ENCODE measurements at places on chromosomes 7 and 10. TPM values are rescaled to one million over a fixed set of nuclear protein-coding genes. Genes with fewer than 3 reads are reported as not detected.

DNA sequence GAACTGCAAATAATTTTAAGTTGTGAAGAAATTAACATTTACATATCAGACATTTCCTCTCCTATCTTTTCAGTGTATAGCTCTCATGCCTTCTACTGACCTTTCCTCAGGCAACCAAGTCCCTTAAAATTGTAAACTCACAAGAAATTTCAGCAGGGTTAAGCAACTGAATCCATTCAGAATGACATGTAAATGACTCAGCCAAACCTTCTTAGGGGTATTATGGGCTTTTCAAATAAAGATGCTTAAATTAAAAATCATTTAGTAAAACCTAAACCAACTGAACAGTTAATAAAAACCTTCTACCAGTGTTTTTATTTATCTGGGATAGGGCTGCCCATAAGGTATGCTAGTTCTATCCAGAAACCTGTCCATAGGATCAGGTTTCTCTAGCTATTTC is 20.7 kb downstream of the WAPL start:
- no peak for DNase-seq

GRCh38 chr7:88140947-88141346 is 78.9 kb downstream of the SRI start:
- DNase-seq: no peak

GRCh38 chr7:77786741-77787140 is 11.5 kb downstream of the TMEM60 start:
- DNase-seq: no peak

- DNase-seq: peak; percentile 78
Measured at GRCh38 chr7:81684514-81685269, 85.2 kb downstream of the HGF start.

DNA sequence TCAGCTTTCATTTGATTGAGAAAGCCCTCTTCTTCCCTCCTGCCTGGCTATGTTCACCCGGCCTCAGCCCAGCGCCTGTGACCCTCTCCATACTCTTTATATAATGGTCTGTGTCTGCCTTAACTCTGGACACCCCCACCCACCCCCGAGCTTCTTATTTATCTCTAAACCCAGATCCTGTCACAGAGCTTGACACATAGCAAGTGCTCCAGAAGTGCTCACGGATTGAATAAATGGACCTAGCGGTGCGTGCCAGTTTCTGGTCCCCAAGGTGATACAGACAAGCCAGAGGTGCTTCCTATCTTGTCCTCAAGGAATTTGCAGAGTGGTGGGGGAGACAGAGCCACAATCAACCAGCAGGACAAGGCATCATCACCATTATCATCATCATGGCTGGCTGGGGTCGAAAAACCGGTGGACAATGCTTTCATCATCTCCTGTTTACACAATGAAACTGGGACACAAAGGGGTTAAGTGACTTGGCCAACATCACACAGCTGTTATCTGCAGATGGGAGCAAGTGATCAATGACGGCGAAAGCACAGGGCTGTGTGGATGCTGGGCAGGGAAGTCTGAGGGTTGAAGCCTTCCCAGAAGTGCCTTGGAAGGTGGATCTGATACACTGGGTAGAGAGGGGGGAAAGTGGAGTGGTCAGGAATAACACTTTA is 2.2 kb upstream of the LOXL4 start:
- DNase-seq: peak; percentile 45

DNA sequence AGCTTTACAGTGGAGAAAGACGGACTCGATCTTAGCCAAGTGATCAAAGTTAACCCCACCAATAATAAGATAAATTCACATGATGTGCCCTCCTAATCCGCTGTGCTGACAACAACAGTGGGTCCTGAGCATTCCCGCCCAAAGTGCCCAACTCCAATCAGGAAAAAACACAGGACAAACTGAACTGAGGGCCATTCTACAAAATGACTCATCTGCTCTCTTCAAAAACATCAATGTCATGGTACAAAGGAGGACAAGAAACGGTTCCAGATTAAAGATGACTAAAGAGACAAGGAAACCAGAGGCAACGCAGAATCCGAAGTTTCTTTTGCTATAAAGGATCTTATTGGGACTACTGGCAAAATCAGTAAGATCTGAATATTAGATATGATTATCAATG is 79.4 kb downstream of the CTBP2 start:
- DNase-seq: peak; percentile 56

DNA sequence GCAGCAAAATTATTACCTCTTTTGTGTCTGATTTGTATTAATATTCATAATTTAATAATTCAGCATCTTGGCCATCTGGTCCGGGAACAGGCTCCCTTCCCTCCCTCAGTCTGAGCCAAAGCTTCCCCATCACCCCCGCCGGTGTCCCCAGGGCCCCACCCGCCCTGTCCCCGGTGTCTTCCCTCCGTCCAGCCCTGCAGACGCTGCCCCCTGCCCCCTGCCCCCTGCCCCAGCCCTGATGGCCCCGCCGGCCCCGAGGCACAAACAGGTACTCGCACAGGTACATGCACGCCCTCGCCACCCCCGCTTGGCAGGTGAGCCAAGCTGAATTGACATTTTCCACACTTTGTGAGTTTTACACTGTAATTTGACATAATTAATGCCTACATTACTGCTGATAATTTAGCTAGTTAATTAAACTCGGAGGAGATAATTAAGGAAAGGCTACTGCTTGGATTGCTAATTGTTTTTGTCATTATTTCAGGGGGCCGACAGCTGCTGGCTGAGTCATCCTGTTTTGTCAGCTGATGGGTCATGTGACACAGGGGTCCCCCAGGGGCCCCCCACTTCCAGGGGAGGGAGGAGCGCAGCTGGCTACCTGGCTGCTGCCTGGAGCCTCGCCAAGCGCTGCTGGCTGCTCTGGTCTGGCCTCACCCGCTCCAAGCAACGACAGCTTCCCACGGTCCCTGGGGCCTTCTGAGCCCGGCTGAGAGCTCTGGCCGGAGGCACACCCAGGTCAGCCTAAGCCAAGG is 36.6 kb downstream of the MICALL2 start:
- DNase-seq: no peak

DNA sequence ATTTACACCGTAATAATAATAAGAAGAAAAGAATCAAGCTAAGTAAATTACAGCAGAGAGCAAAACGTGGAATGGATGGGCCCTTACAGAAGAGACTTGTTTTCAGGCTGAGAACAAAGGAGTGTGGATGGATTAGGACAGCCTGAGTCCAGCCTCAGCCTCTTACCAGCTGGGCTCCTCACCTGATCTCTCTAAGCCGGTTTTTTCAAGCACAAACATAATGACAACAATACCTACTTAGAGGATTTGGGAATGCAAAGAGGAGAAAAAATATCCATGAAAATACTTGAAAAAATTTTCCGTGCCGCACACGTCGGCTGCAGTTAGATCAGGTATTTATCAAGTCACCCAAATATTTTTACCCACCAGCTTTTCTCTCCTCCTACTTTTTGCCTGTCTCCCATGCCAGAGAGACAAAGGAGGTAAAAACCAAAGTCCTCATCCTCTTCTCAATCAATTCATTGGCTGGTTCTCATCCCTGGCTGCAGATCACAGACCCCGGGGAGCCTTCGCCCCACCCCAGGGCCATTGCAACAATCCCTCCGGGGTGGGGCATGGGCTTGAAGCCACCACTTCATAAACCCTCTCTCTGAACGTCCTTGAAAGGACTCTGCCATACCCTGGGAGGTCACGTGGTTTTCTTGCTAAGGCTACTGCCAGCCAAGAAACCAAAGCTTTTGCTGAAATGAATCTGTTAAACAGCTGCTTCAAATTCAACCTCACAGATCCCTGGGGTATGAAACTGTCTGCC is 29.7 kb upstream of the GTF2I start:
- DNase-seq: no peak

- DNase-seq: no peak
Measured at GRCh38 chr7:26468625-26469024, 177.0 kb downstream of the SNX10 start.

DNA sequence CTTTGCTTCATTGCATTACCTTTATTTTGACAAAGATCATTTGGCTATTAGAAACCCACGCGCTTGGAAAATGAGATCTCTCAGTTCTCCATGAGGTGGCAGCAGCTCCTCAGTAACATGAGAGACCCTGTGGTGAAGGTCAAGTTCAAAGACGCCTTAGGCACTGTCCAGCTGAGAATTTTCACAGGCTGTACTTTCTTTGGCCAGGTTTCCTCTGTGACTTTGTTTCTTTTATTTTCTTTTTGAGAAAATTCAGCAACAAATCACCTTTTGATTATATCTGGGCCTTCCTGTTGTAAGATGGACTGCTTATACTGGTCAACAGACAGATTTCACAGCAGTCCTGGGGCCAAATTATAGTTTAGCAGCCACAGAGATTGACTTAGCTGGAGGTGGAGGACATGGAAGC is 54.5 kb downstream of the RAB18 start:
- peak; percentile 41 for DNase-seq

GRCh38 chr10:98415731-98416119 is 743 bp upstream of the PYROXD2 start:
- DNase-seq: no peak

GRCh38 chr10:113476673-113477072 is 76.2 kb upstream of the HABP2 start:
- no peak for DNase-seq

GRCh38 chr10:93363891-93364648 is 118.1 kb downstream of the MYOF start:
- DNase-seq: peak; percentile 55

- no peak for DNase-seq
Measured at GRCh38 chr7:141167381-141167964, 93.6 kb downstream of the TMEM178B start.

- no peak for DNase-seq
Measured at GRCh38 chr10:70465278-70465677, 13.3 kb upstream of the PALD1 start.

DNA sequence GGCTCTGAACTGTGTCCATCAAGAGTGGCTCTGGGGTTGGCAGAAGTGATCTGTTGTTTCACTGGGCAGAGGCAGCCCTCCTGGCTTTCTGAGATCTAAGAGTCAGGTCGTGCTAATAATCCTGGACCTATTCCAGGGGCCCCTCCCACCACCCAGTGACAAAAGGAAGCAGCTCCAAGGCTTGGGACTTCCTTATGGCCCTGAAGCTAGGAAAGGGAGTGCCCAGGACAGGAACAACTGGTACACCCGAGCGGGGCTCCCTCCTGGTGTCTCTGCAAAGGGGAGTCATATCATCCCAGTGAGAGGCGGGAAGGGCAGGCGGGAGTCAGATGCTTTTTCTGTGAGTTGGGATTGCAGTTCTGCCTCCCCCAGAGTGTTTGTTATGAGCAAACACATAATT is 32.3 kb downstream of the RPS24 start:
- no peak for DNase-seq

DNA sequence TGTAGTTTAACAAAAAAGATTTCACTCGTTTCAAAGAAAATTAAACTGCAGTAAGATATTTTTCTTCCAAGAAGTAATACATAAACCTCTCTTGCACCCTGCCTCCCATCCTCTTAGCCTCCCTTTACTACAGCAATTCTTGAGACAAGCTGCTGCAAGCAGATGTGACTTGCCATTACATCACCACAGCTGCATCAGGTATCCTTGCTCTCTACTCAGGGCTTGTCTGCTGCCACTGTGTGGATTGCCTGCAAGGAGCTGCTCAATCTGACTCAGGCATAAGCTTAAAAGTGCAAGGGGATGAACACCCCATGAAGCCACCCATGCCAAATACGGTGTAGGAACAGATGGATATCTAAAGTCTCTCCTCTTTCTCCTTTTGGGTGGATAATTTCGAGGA is 609.9 kb downstream of the DNAJB9 start:
- DNase-seq: no peak

DNA sequence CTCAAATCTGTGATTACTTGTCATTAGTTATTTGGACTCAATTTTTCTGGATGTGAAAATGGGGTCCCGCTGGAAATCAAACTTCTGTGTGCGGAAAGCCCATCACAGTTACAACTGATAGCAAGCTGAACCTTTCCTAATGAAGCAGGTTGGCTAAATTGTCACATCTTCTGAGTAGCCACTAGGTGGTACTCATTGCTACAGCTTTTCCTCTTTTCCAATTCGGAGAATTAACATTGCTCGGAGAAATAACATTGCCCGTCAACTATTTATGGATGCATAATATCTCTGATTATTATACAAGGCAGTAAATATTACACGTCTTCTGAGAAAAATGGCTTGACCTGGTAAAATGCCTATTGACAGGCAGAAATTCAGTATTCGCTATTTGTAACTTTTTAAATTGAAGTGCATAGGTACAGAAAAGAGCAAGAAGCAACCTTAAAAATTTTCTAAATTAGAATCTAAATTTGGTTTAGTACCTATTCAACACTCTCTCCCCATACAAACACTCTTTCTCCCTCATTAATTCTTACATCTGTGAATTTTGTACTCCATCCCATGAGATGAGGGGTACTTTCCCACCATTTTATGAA is 17.3 kb upstream of the BLOC1S2 start:
- DNase-seq: peak; percentile 50

DNA sequence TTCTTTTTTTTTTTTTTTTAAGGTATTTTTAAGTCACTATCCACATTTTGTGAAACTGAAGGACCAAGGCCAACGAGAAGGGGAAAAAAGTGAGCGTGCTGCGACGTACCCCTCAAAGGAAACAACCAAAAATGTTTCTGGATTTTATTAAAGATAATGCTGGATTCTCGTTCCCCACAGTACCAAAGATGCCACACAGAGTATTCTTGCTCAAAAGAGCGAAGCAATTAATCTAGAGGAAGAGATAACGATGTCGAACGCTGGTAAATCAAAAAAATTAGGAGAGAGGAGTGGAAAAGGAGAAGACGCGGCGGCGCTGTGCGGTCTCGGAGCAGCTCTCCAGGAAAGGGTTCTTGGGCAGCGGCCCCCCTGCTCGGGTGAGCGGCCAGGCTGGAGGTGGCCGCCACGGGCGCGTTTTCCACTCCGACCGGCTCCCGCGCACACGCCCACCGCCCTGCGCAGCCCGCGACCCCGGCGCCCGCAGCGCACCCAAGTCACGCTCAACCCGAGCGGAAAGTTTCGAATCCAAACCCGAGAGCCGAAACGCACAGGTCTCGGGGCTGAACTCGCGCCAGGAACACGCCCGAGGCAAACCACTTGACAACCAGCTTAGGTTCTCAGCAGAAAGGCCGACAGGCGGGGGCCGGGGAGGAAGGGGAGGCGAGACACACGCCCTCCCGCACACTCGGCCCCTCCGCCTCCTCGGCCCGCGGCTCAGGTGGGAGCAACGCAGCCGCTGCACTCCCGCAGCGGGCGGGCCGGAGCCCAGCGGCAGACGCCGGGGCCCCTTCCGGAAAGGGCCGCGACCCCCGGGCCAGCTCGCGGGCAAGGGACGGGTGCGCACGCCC is 989 bp downstream of the SRPK2 start:
- peak; percentile 41 for DNase-seq

DNA sequence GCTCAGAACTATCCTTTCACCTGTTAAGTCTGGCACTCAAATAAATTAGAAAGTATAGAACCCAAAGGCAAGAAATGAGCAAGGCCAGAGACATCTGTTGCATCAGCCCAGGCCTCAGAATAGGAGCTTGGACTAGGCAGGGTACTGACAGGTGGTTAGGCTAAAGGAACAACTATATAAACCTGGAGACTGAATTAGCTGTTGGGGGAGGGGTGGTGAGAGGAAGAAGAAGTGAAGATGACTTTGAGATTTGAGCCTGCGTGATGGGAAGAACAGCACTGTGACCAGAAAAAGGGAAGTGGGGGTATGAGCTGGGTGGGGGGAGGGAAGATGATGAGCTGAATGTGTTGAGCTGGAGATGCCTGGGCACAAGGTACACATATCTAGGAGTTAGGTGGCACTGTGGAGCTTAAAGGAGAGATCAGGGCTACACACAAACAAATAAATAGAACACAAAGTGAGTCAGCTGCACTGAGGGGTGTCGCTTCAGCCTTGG is 244.7 kb downstream of the PTEN start:
- no peak for DNase-seq

KAZALD1 gene
- total RNA-seq: 0.44 TPM

GLI3 gene
- total RNA-seq: under 0.01 TPM

ACHE gene
- 1.7 TPM for total RNA-seq

MYH16 gene
- total RNA-seq: 0.22 TPM

PTF1A gene
- not detected for total RNA-seq

ZCWPW1 gene
- total RNA-seq: 0.44 TPM

ZNF804B gene
- total RNA-seq: not detected

MMD2 gene
- total RNA-seq: not detected
